ENCODE measurements at places on chromosomes 3 and 15.

GRCh38 chr3:16658004-16658924 lies 53.0 kb upstream of the DAZL start:
- no peak for DNase-seq

GRCh38 chr3:156483961-156484787 lies 70.7 kb downstream of the SSR3 start:
- peak; percentile 37 for DNase-seq

- no peak for DNase-seq
Measured at GRCh38 chr3:164048451-164048850, 1029.8 kb downstream of the SI start.

DNA sequence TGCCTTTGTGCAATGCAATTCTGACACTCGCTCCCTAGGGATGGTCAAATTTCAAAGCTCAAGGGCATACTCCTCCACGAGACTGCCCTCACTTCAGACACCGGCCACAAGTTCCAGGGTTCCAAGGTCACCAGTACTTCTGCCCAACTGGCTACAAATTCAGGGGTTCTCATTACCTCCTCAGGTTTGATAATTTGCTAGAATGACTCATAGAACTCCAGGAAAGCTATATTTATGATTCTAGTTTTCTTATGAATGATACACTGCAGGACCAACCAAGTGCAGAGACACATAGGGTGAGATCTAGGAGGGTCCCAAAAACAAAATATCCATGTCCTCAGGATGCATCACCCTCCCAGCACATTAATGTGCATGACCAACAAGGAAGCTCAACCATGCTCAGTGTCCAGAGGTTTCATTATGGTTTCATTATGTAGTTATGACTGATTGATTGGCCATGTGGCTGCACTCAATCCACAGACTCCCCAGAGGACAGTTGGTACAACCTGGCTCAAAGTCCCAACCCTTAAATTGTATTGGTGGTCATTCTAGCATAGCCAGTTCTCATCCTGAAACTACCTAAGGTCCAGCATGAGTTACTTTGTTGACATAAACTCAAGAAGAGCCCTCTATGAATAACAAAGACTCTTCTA lies 170.4 kb upstream of the LRRN1 start:
- no peak for DNase-seq

DNA sequence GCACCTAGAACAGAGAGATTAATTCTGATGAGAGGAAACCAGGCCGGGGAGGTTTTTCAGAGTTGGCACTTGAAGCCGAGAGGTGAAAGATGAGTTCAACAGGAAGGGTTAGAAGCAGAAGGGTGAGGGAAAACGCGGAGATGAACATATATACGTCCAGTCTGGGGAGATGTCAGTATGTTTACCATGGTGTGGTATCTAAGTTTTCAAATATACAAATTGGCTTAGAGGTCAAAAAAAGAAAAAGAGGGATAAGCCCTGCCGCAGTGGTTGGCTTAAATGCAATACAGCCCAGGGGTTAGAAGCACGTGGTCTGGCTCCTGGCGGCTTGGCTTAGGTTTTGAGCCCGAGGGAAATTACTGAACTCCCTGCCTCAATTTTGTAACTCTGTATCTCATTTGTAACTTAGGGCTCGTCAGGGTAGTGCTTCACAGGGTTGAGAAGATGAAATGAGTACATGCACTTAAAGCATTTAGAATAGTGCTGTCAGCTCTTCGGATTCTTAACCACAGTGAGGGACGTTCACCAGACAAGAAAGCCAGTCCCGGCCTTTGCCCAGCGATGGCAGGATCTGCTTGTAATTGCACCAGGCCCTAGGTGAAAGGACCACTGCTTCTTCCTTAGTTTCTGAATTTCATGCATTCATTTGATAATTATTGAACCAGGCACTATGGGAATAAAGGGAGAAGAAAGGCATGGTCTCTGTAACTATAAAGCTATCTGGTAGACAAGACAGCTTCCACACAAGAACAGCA lies 6.4 kb downstream of the HES1 start:
- peak; percentile 20 for DNase-seq

DNA sequence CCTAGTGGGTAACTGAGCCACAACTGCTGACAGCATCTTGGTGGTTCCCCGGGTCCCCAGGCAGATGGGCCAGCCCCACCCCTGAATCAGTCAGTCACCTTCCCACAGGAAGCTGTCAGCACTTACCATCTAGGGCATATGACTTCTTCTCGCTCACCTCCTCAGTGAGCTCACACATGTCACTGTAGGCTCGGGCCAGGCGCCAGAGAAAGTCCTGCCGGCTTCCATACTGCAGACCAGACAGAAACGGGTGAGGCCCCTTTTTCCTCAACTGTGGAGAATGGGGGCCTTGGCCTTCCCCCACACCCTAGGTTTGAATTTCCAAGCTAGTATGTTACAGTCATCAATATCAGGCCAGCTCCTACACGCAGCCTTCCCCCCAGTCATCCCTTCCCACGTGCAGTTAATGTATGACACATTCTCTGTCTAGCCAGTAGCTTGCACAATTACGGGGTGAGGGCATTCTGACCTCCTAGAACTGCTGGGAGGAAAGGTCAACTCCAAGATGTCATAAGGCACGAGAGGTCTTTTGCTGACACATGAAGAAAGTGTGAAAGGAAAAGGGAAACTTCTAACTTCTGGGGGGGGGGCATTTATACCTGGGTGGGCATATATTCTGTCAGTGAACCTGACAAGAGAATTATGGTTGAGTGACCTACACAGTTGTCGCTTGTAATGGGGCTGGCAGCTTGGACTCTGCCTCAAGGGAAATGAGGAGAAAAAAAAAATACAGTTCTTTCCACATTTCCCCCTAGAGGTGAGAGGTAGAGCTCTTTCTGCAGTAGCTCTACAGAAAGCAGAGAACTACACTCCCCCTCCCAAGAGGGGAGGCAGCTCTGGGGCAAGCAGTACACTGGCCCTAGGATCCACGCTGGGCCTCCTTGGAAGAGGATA lies 10.9 kb downstream of the RMDN3 start:
- peak; percentile 50 for DNase-seq

GRCh38 chr3:101077361-101078011 lies 84.3 kb upstream of the ABI3BP start:
- DNase-seq, result no peak

DNA sequence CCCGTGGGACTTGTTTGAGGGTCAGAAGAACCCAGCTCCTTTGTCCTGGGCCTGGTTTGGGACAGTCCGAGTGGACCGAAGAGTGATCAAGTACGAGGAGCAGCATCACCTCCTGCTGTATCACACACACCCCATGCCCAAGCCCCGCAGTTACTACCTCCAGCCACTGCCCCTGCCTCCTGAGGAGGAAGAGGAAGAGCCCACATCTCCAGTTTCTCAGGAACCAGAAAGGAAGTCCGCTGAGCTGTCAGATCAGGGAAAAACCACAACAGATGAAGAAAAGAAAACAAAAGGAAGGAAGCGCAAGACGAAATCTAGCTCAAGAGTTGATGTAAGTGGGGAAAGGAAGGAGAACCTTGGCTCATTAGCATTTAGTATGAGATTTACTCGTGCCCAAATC lies 3.3 kb upstream of the P2RY12 start:
- DNase-seq, result no peak

GRCh38 chr15:77643764-77644163 lies 11.1 kb upstream of the LINGO1 start:
- no peak for DNase-seq

DNA sequence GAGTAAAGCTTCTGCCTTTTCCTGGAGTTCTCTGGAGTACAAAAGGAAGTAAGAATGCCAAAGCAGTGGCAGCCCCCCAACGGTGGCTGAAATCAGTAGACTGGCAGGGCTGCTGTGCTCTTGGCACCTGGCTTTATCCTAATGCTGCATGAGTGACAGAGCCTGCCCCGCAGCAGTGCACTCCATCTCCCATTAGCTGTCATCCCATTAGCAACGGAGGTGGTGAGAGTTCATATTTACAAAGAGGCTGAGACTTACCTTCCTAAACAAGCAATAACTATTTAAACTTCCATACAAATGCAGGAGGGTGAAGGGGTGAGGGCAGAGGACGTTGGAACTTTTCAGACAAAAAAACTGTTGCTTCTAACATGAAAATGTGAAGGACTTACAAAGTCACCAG lies 51.9 kb downstream of the SERPINI1 start:
- DNase-seq, result no peak

DNA sequence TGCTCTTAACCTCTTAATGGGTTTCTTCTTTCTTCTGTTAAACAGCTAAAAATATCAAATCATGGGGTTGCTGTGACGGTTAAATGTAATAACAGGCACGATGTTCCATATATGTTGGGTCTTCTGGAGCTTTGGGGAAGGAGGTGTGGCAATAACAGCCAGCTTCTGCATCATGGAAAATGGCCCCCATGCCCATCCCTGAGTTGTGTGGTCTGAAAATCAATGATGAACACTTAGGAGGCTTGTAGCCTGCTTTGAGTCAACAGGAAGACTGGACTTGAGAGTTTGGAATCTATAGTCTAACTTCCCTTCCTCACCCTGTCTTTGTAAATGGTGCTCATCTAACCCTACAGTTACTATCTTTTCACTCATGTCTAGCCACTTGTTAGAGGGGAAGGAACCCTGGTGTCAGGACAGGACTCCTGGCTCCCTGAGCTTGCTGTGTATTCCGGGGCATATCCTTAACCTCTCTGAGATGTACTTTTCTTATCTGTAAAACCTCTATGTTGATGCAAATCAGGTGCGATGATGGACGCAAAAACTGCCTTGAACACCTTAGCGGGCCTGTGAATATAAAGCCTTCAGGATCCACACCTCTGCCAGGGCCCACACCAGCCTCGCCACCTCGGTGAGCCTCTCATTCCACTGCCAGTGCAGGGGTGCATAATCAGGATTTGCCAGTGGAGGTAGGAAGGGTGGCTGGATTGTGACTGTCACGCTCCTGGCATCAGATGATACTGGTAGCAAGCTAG lies 27.5 kb downstream of the SMAD3 start:
- no peak for DNase-seq

DNA sequence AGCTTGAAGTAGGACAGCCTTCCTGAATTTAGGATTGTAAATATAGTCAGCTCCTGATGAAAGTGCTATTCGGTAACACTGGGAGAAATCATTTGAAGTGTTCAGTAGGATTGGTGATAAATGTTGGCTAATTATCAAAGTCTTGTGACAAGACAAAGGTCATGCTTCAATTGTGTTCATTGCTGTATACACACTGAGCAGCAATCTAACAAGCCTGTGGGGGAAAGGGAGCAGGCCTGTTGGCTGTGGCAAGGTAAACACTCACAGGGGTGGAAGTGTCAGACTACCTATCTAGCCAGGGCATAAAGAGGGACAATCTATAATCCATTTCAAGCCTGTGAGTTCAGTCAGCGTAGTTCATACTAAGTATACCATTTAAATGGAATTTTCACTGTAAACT lies 111.0 kb upstream of the MANF start:
- no peak for DNase-seq

DNA sequence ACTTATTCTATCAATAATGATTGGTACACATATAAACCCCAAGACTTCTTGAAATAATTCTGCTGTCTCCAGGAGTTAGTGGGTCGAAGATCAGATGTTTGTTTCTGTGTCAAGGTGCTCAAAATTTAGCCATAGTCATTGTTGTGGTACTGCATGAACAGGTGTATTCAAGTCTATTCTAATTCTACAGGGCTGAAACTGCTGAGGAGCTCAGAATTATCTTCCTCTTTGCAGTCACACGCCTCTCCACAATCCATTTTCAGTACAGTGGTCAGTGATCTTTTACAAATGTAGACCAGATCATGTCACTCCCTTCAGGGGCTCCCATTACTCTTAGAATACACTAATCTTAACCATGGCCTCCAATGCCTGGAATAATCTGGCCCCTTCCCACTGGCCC lies 527.5 kb downstream of the NTRK3 start:
- no peak for DNase-seq

DNA sequence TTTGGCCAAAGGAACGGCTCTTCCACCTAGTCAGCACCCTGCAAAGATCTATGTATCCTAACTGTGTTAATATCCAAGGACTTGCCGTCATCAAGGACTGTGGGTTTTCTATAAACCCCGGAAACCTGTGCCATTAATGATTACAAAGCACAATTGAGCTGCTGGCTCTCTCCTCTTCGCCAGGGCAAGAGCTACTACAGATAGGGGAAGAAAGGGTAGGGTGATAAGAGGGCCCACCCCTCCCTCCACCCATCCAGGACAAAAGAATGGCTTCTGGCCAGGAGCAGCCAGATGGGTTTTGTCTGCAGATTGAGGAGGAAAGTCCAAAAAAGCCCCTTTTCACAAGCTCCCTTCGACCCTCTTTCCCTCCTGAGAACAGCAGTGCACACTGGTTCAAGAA lies 9.9 kb downstream of the RFT1 start:
- DNase-seq, result no peak

DNA sequence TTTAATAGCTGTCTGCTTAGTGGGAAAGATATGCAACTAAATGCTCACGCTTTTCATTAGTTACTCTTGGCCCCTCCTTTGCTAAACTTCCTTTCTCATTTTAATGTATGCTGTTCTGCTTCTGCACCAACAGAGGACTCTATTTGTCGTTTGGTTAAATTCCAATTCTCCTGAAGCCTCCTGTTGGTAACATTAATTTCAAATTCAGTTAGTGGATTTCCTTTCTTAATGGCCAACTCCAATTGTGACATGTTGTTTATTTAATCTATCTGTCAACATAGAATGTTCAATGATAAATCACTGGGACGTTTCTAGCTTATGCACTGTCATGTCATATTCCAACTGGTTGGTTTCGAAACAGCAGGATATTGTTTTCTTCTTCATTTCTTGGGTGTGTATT lies 467.4 kb upstream of the BCHE start:
- no peak for DNase-seq

GRCh38 chr3:146065573-146066006 lies 95.4 kb downstream of the PLOD2 start:
- DNase-seq, result peak; percentile 46

GRCh38 chr15:47954196-47954595 lies 166.6 kb upstream of the SLC24A5 start:
- DNase-seq, result no peak

All from AML-193 (cell line).